T-helper 17 cell (primary cell): ENCODE measurements at places on chromosomes 1 and 21.

GRCh38 chr1:210262897-210263272 lies 30.3 kb downstream of the SERTAD4 start:
- DNase-seq: no peak

GRCh38 chr21:36323032-36323431 lies 3.0 kb downstream of the MORC3 start:
- no peak for DNase-seq

DNA sequence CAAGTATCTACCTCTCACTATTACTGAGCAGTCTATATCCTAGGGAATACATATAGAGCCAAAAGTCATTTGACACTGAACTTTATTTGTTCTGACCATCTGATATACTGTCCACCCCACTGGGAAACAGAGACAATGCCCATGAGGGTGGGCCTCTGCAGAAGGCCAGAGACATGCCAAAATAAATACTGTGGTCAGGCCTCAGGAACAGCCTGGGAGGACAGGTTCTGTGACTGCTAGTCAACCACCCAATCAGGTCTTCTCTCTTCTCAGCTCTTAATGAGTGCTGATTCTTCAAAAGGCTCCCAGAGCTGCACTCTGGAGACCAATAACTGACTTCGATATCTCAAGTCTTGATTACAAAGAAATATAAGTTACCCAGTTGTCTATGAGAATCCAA lies 5.5 kb upstream of the ANKRD35 start:
- no peak for DNase-seq

DNA sequence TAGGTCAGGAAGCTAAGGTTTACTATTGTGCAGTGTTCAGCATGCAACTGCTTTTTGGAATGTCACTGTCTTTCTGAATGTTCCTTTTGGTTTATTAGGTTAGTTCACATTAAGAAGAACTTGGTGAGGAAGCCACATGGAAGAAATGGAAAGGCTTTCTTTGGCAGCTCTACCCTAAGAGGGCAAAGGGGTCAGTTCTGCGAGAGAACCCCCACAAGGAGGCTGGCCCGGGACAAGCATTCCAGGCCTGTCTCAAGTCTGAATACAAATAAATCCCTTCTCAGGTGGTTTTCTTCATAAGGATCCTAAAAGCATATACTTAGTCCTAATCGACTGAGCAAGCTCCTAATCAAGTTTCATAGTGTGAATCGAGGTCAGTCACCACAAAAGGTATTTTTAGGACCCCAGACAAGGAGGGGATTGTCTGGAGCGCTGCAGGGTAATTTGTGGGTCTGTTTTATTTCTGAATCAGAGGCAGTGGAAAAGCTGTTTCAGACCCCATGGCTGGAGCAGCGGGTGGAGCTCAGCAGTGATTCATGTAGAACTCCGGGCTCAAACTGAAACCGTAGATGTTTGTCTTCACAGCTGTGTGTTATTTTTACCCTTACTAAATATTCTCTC lies 63.3 kb downstream of the ERG start:
- no peak for DNase-seq

DNA sequence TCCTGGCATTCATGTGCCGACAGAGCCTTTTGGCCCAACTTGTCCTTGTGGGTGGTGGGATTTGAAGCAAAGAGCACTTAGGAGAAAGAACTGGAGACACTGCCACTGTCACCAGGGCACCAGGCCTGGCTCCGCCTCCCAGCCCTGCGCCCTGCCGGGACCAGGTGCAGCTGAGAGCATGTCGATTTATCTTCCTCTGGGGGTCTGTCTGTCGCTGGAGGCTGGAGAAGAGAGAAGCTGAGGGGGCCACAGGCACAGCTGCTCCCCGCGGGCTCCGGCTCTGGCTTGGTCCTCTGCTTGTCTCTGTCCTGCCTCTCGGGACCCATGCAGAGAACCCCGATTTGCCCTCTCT lies 28.2 kb downstream of the PCNT start:
- no peak for DNase-seq

GRCh38 chr1:2834741-2835564 lies 33.5 kb upstream of the TTC34 start:
- no peak for DNase-seq

GRCh38 chr1:76018045-76018444 lies 56.5 kb upstream of the ST6GALNAC3 start:
- no peak for DNase-seq

DNA sequence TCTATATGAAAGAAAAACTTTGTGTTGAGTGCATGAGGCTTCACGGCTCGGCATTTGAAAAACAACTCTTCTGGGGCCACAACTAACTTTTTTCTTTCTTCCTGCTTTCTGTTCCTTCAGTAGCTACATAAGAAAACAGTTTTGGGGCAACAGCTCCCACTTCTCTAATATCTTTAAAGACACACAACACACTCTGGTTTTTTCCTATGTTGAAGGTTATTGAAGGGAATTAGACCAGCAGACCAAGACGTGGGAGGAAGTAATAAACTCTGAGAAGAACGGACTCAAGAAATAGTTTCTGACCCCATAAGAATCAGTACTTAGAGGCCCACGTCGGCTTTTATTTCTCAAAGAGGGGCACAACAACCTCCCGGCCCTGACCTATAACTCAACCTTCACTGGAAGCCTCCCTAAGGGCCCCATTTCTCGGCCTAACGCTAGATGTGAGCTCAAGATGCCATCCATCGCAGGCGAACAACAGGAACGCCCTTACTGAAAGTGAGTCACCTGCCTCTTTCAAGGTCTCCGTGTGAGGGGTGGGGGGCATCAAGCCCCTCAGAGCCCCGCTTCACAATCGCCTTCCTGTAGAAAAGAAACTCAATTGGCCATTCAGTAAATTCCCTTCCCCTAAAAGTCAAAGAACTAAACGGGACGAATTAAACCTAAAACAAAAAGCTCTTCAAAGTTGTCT lies 844 bp downstream of the ZMYM6 start:
- no peak for DNase-seq

DNA sequence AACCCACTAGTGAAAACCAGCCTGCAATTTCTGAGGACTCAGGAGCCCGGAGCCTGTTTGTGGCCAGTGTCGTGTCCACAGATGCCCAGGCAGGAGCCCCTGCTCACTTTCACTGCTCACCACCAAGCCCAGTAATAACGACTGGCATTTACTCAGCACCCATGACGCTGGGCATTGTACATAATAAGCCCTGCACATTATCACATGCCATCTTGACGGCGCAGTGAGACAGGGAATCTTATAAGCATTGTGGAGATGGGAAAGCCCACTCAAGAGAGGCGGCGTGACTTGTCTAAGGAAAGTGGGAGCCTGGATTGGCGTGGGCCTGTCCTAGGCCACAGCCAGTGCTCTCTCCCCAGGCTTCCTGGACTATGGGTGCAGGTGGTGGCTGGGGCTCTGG lies 28.8 kb upstream of the PEF1 start:
- no peak for DNase-seq

DNA sequence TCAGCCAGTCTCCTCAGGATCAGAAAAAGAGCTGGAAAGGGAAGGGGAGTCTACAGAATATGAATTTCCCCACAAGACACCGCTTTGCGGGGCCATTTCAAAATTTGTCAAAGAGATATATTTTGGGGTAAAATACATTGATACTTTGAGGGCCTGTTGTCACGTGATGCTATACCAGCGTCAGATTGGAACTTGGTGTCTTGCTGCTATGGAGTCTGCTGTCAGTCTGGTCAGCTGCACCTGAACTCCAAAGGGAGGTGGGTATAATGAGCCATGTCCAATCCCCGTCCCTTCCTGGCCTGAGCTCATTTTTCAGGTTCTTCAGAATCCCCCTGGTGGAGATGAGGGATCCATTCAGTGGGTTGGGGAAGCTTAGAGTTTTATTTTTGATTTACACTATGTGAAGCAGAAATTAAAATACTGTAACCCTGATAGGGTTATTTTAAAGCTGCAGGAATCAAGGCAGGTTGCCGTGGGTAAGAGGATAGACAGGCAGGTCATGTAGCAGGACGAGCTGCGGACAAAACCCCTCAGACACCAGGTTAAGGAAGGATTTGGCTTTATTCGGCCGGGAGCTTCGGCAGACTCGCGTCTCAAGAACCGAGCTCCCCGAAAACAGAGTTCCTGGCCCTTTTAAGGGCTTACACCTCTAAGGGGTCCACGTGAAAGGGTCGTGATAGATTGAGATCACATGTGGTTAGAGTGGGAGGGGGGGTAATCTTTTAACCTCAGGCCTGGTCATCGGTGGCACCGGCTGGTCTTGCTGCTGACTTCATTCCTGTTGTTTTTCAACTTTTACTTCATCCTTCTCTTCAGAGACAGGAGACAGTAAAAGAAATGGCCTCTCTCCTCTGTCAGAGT lies 2.2 kb upstream of the POFUT2 start:
- no peak for DNase-seq

GRCh38 chr1:161885759-161886158 lies 119.6 kb downstream of the ATF6 start:
- no peak for DNase-seq

DNA sequence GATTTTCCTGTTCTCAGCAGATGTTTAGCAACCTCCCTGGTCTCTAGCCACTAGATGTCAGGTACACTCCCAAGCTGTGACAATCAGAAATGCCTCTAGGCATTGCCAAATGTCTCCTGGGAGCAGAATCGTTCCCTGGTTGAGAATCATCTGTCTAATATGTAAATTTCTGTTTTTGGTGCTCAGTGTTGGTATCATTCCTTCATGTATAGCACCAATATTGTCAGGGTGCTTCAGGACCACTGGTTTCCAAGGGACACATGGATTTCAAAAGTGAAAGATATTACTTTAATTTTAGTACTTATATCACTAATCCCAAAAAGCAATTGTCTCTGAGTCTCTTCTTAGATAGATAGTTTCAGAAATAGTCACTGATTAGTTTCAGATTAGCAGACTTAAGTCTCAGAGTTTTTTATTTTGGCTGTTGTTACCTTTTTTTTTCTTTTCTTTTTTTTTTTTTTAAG lies 160.1 kb downstream of the PTPRC start:
- no peak for DNase-seq

DNA sequence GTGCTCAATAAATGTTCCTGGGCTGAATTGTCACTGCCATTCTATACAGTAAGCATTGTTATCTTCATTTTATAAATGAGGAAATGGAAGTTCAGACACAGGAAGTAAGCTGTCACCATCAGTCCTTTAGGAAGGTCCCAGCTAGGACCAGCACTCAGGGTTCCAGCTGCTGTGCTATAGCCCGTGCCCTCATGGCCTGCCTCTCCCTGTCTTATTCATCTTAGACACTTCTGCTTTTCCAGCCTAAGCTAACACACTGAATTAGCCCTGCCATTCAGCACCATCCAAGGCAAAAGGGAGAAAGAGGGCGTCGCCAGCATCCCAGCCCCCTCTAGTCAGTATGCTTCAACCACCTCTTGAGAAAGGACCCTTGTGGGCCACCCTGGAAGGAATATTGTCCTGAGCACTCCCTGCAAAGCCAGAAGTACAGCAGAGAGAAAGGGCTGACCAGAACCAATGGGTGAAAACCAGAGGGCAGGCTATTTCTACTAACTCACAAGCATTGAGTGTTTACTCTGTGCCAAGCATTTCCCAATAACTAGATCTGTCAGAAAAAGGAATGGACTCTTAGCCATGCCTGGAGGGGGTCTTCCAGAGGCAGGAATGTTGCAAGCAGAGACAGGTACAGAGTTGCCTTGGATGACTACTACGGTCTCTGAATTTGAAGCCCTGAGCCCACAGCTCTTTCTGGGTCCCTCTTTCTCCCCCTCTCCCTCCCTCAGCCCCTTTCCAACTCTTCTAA lies 77.9 kb upstream of the NFIA start:
- DNase-seq: no peak

DNA sequence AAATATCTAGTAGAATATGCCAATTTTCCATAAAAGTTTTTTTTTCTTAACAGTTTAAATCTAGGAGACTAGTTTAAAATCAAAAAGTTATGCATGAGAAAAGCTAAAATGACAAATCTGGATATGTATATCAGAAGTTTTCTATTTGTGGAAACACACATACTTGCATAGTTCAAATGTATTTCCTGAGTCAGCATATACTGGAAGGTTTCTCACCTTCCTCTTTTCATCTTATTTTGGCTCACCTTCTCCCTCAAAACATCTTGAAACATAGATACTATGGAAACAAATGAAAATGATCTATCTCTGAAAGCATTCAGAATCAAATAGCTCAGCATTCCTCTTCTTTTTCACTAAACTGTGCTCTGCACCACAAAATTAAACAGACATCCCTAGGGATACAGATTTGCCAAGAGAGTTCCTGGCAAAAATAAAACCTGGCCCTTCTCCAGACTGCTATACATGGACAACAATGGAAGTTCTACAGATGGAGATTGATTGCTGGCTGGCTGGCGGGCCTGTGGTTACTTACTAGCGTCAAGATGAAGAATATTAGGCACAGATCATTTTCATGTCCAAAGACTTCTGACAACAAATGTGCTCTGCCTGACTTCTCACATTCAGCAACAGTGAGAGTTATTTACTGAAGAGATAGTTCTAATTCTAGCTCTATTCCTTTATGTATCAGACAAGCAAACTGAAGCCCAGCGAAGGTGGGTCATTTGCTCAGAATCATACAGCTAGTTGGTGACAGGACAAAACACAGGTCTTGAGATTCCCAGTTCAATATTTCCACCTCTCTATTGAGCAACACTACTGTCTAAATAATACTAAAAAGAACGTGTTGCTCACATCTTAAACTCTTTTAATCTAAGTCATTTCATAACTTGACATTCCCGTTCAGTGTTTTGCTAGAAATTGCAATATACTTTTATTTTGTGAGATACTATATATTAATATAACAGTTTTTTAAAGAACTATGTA lies 26.6 kb downstream of the DIPK1A start:
- DNase-seq: no peak

DNA sequence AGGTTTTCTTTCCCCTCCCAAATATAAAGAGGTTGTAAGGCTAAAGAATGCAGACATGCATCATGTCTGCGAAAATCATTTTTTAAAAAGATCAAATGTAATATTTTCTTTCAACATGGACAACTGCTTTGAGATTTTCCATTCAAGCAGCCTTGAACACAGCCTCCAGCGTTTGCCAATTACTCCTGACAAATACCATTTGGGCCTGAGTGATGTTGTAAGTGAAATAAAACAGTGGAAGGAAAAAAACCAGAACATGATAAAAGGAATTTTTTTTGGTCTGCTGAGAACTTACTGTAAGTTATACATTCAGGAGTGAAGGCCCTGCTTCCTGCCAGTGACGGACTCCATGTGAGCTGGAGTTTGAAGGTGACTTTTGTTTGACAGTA lies 37.2 kb downstream of the SETD4 start:
- no peak for DNase-seq

GRCh38 chr1:112687361-112687760 lies 12.9 kb downstream of the MOV10 start:
- DNase-seq: no peak

- no peak for DNase-seq
These were observed 17.7 kb downstream of the RGS8 start for GRCh38 chr1:182666706-182667105.

- no peak for DNase-seq
These were observed 16.7 kb upstream of the KCNJ6 start for GRCh38 chr21:37932936-37933335.

GRCh38 chr21:35585878-35586277 lies 474.4 kb downstream of the SETD4 start:
- no peak for DNase-seq
